ENCODE measurements at places on chromosomes 1 and 21.

DNA sequence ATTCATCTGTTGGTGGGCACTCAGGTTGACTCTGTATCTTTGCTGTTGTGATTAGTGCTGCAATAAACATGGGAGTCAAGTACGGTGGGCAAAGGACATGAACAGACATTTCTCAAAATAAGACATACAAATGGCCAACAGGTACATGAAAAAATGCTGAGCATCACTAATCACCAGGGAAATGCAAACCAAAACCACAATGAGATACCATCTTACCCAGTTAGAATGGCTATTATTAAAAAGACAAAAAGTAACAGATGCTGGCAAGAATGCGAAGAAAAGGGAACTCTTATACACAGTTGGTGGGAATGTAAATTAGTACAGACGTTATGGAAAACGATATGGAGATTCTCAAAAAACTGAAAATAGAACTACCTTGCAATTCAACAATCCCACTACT, 98.9 kb downstream of the TMEM53 start:
- no peak for DNase-seq

GRCh38 chr1:51414811-51415210, 84.4 kb upstream of the TTC39A start:
- no peak for DNase-seq

DNA sequence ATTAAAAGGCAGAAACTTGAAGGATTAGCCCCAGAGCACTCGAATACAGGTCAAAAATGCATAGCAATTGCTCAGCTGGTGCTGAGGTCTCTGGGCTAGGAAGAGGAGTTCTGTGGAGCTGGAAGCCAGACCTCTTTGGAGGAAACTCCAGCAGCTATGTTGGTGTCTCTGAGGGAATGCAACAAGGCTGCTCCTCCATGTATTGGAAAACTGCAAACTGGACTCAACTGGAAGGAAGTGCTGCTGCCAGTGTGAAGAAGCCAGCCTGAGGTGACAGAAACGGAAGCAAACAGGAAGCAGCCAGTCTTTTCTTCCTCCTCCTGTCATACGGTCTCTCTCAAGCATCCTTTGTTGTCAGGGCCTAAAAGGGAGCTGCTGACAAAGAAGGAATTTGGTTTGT, 233.4 kb upstream of the FGGY start:
- DNase-seq, result no peak

DNA sequence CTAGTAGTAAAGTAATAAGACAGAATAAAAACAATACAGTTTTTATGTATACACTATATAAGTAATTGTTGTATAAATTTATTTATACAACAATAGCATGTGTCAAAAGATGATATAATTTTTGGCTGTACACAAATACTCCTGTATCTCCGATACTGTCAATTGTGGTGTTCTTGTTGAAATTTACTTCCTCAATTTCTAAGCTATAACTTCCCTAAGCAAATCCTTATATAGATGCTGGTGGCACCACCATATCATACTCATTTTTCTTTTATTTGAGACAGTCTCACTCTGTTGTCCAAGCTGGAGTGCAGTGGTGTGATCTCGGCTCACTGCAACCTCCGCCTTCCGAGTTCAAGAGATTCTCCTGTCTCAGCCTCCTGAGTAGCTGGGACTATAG, 141.0 kb upstream of the HP1BP3 start:
- no peak for DNase-seq

GRCh38 chr1:27233667-27234048, 774 bp upstream of the WDTC1 start:
- DNase-seq, result no peak

- DNase-seq, result no peak
These were observed 20.2 kb downstream of the PANK4 start for GRCh38 chr1:2506007-2506860.

GRCh38 chr1:240732390-240732789, 120.4 kb upstream of the GREM2 start:
- no peak for DNase-seq

GRCh38 chr1:100526894-100527293, 11.0 kb upstream of the GPR88 start:
- no peak for DNase-seq
